HT-29 (cell line): ENCODE measurements at places on chromosomes 2 and 18. TPM values are rescaled to one million over a fixed set of nuclear protein-coding genes. Genes with fewer than 3 reads are reported as not detected.

GRCh38 chr2:155377931-155378444 lies 679.5 kb downstream of the KCNJ3 start:
- no peak for DNase-seq

DNA sequence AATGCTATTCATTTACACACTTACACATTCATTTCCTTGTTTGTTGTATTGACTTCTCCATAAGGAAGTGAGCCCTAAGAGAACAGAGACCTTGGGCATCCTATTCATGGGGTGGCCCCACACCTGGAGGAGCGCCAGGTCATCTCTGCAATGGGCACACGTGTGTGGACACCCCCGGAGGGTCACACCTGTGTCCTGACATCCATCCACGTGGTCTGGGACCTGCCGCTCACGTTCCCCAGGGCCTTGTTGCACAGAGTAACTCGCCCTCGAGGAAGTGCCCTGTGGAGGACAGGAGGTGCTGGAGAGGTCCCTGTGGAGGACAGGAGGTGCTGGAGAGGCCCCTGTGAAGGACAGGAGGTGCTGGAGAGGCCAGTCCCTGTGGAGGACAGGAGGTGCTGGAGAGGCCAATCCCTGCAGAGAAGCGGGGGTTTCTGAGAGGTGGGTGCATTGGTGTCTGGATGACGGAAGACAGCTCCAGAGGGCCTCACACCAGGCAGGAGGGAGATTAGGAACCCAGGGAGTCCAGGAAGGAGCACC lies 73.2 kb upstream of the GPC1 start:
- DNase-seq: no peak

DNA sequence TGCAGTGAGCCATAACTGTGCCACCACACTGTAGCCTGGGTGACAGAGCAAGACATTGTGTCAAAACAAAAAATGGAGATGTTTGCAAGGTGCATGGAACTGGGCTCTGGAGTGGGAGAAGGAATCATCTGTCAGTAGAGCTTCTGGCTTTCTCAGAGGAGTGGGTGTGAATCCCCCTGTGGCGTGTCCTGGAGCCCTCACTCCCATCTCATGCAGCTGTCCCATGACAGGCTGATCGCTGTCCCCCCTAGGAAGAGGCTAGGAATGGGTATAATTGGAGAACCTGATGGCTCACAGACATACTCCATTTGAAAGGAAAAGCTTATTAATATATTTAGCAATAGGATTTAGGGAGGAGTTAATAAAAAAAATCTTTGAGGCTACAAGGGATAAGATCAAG lies 125.8 kb upstream of the EPB41L3 start:
- DNase-seq: no peak

DNA sequence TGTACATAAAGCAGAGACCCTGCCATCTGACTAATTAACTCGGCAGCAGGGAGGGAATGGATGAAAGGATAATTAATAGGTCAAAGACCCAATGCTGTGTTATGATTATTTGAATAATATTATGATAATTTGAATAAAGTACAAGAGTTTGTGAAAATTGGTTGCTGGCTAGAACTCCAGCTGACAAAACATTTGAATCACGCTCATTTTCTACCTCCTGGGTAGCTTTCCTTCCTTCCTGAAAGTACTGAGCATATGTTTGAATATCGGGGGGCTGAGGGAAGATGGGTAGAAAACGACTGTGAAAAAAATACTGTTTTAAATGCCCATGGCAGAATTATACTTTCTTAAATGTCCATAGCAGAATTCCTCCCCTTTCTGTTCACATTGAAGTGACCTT lies 243.6 kb upstream of the RBMS1 start:
- no peak for DNase-seq

DNA sequence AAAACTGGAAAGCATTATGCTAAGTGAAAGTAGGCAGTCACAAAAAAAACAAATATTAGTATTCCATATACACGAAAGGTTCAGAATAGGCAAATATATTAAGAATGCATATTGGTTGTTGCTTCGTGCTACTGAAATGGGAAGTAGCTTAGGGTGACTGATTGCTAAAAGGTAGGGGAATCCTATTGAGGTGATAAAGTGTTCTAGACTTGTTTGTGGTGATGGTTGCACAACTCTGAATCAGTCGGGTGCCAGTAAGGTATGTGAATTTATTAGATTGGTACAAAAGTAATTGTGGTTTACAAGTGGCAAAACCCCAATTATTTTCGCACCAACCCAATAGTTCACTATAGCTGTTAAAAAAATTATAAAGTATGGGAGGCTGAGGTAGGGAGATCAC lies 20.7 kb downstream of the USP34 start:
- DNase-seq: no peak

Gene KIF1A
- total RNA-seq: not detected in 2 replicates

DNA sequence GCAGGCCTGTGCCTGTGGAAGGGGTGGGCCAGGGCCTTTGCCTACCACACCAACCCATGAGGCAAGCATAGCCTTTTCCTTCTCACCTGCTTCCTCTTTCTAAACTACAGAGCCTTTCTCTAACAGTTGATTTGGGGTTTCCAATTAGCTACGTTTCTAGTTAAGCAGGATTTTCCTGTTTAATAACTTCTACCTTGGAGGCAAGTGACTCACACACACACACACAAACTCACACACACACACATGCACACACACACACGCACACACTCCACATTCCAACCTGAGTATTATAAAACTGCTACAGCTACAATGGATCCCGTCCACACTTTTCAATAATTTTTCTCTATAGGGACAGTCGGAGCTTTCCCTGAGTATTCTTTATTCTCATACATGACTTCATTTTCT lies 84.9 kb downstream of the SOX11 start:
- DNase-seq: peak; percentile 44

Gene PLB1
- 0.26 TPM in 1 of 2 replicates, not detected in the other for total RNA-seq

Gene GALR1
- total RNA-seq: not detected in 2 replicates

DNA sequence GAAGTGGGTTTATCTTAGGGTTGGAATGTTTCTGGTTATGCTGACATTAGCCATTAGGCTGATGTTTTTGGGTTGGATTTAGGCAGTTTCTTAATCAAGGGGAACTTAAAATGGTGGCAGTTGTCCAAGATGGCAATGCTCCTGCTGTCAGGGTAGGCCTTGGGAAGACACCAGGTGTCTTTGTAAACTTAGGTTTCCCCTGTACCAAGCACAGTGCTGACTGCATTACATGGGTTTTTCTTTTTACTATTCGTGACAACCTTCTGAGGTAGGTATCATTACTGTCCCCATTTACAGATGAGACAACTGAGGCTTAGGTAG lies 528 bp upstream of the ATG16L1 start:
- no peak for DNase-seq

- DNase-seq: no peak
These were observed 531.5 kb downstream of the TNS1 start for GRCh38 chr2:217471319-217471718.

Gene ADGRF3
- total RNA-seq: 0.16 and 0.28 TPM in 2 replicates

DNA sequence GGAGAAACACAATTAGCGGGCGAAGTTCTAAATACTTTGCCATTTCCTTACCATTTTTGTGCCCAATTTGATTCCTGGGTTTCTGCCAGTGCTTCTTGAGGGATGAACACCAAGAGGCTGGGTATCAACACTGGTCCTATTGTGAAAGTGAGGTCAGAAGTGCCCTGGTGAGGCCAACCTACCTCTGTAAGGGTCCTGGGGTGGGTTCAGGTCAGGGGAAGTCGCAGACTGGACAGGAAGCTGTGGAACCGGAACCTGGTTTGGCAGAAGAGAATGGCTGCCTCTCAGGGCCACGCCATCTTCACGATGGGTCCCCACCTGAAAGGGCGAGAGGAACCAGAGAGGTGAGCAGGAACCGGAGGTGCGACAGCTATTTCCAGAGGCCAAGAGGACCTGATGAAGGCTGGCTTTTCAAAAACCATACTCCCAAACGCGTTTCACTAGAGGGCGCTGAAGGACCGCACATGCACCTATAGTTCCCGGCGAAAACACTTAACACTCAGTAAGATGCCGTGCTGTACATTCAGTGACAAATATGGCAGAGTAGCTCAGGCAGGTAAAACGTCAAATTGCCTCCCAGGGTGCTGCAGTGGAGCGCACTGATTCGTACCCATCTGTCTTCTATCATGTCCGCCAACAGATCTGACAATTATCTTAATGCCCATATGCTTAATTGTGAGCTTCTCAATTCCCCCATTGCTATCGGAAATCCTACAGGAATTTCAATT lies 275.3 kb upstream of the CCDC68 start:
- DNase-seq: peak; percentile 80

DNA sequence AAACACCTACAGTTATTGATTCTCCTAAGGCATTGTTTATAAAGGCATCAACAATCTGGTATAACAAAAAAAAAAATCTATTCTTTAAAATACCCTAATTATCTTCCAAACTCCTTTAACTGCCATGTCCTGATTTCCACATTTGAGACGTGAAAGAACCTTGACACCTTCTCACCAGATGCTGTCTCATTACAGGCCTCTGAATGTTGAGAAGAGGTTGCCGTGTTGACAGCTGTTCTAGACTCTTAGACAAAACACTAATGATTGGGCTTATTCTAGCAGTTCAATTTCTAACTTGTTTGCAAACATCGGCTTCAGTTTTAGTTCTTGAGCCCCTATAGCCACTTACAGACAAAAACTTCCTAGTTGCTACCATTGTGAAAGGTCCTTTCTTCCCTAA lies 988.8 kb downstream of the LRP1B start:
- DNase-seq: no peak

DNA sequence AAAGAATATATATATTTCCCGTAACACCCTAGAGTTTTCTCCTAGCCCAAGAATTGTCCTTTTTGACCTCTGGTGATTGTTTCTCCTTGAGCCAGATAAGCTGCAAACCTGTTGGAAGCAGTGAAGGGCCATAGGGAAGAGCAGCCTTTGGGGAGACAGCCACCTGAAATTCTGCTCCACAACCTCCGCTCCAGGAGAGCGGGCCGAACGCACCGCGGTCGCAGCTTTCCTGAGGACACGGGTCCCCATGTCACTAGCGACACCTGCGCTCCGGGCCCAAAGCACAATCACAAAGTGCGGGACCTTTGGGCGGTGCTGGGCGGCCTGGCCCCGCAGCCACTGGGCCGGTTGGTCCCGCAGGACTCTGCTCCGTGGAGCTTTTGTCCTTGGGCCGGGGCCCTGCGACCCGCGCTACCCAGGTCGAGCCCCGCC lies 557 bp upstream of the DSG2 start:
- no peak for DNase-seq

Gene PXDN
- total RNA-seq: 0.13 and 0.16 TPM in 2 replicates

DNA sequence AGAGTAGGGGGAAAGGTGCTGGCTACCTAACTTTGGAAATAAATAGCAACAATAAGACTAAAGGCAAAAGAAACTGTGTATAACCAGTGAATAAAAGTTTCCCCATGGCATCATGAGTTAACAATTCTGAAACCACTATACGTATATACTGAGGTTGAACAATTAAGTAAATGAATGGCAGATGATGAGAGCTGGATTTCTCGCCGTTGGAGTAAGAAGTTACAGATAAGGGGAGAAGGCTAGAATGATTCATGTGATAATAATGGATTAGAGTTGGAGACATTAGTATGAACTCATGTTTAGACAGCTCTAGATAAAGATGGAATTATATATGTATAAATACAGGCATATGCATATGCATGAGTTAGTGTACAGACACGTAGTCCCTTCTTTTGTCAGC lies 152.7 kb downstream of the UBR3 start:
- no peak for DNase-seq

Gene PARD6G
- total RNA-seq: 0.18 and 0.20 TPM in 2 replicates

Gene GYPC
- total RNA-seq: not detected in 2 replicates
